ENCODE measurements at places on chromosomes 12 and 14.

DNA sequence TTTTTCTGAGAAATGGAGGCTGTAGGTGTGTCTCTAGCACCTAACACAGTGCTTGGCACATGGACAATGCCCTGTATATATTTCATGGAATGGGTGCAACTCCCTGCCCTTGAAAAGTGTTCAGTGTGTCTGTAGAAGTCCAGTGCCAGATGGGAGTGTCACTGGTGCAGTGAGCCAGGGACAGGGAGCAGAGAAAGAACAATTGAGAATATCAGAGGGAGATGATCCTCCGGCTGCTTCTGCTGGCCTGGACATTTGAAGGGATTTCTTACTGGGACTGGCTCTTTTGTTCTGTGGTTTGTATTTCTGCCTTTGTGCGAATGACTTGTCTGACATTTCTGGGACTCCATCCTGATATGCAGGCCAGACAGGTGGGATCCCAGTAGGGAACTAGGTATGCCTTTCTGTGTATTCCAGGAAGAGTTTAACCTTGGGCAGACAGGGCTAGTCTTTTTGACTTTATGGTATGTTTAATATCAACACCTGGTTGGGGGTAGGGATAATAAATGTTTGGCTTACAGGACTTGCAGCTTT, 328.0 kb downstream of the NRXN3 start:
- DNase-seq = no peak
- H3K27ac ChIP-seq = no peak overlapping the region
- H3K4me3 ChIP-seq = no peak overlapping the region
- H3K27me3 ChIP-seq = no peaks in the 10 kb centered on the region

- no peaks in the 10 kb centered on the region for H3K36me3 ChIP-seq
- no peak overlapping the region for H3K4me3 ChIP-seq
- H3K27ac ChIP-seq = no peak overlapping the region
- H3K27me3 ChIP-seq = no peaks in the 10 kb centered on the region
- no peak for DNase-seq
Observed at GRCh38 chr14:88326352-88327103, 3.5 kb upstream of the KCNK10 start.

DNA sequence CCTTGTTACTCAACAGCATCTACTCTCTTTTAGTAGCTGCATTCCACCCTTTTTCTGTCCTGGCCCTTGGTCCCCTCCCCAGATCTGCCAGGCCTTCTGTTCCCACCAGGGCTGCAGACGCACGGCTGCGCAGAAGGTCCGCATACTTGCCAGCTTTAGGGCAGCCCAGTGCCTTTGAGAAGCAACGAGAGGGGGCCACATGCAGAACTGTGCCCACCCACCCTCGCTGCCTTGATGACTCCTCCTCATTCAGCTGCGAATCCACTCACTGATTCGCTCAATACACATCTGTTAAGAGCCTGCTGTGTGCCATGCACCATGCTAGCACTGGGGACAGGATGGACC, 39.2 kb downstream of the PRIMA1 start:
- no peak overlapping the region for H3K4me3 ChIP-seq
- H3K27ac ChIP-seq = no peak overlapping the region
- peaks cover 19% of the 10 kb centered on the region for H3K4me1 ChIP-seq
- no peaks in the 10 kb centered on the region for H3K27me3 ChIP-seq
- no peaks in the 10 kb centered on the region for H3K36me3 ChIP-seq

DNA sequence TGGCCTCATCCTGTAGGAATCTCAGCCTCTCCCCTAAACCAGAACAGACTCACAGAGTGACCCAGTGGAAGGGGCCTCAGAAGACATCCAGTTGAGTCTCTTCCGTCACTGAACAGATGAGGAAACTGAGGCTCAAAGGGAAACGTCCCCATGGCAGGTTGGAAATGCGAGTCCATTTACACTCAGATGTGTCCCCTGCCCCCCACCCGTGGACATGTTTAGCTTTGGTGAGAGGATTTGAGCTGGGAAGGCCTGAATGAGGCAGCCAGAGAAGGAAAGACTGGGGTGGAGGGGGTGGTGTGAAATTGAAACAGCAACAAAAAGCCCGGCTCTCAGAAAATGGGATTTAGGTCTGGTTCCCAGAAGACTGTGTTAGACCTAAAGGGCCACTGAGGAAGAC, 1.7 kb downstream of the FAIM2 start:
- no peak overlapping the region for H3K4me3 ChIP-seq
- H3K27me3 ChIP-seq = peaks cover 20% of the 10 kb centered on the region
- H3K4me1 ChIP-seq = no peaks in the 10 kb centered on the region
- no peak overlapping the region for H3K27ac ChIP-seq
- DNase-seq = no peak

DNA sequence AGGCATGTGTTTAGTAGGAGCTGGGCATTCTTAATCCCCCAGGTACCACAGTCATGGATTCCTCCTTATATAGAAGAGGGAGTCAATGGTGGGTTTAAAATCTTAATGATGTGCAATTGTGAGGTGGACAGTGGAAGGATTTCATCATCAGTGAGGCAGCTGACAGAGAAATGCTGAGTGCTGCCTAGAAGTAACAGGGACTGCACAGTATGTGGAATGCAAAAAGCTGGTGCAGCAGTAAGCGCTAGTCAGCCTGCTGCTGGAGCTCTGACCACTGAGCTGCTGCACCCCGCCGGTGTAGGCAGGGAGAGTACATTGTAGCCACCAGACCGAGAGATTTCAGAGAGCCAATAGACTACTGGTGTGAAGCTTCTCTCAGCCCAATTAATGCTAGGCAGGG, 80.5 kb upstream of the DACT1 start:
- no peaks in the 10 kb centered on the region for H3K27me3 ChIP-seq
- no peak for DNase-seq
- no peak overlapping the region for H3K4me3 ChIP-seq
- no peaks in the 10 kb centered on the region for H3K36me3 ChIP-seq
- H3K4me1 ChIP-seq = no peaks in the 10 kb centered on the region
- H3K27ac ChIP-seq = no peak overlapping the region

- H3K27ac ChIP-seq = no peak overlapping the region
- peak overlapping the region; percentile 33 for H3K4me3 ChIP-seq
- DNase-seq = no peak
- H3K27me3 ChIP-seq = no peaks in the 10 kb centered on the region
- peaks cover 17% of the 10 kb centered on the region for H3K4me1 ChIP-seq
Observed at GRCh38 chr12:57621497-57622292, 10.5 kb downstream of the ARHGEF25 start.

DNA sequence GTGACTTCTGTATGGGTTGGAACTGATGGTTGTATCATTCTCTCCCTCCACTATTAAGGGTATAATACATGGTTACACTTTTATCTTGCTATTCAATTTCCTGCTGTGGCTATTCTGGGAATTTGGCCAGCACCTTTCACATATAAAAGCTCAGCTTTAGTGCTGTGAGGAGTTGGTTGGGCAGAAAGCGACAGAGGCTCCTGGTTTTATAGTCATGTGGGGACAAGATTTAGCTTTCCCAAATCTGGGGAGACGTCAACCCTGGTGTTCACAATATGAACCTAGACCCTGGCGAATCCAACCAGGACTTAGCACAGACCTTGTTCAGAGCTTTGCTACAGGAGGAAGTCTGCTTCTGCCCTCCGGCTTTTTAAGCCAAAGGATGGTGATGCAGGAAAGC, 36.5 kb downstream of the FOS start:
- peaks cover 27% of the 10 kb centered on the region for H3K4me1 ChIP-seq
- no peak for DNase-seq
- H3K27ac ChIP-seq = no peak overlapping the region
- no peak overlapping the region for H3K4me3 ChIP-seq
- H3K36me3 ChIP-seq = no peaks in the 10 kb centered on the region

GRCh38 chr12:31491241-31491794, 99.6 kb downstream of the DENND5B start:
- H3K4me3 ChIP-seq = no peak overlapping the region
- H3K4me1 ChIP-seq = peaks cover 18% of the 10 kb centered on the region
- no peaks in the 10 kb centered on the region for H3K27me3 ChIP-seq
- peaks cover 4% of the 10 kb centered on the region for H3K36me3 ChIP-seq
- H3K27ac ChIP-seq = no peak overlapping the region

- H3K27ac ChIP-seq = no peak overlapping the region
- H3K4me3 ChIP-seq = no peak overlapping the region
- peaks cover 3% of the 10 kb centered on the region for H3K4me1 ChIP-seq
- peaks cover 20% of the 10 kb centered on the region for H3K36me3 ChIP-seq
Observed at GRCh38 chr14:31201111-31201510, 6.5 kb downstream of the HECTD1 start.

DNA sequence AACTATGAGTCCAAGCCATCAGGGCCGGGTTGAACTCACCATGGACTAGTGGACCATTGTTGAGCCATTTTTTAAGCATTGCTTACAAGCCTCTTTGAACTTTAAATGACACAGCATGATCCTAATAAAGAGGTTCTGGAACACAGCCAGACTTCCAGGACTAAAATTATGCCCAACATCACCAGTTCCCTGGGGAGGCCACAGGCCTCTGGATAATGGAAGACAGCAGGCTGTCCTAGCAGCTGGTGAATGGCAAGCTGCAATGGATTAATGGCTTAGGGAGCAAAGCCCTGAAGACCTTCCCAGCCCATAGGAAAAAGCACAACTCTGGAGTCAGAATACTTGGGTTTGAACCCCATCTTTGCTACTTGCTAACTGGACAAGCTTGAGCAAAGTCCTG, 71.3 kb downstream of the FLRT2 start:
- no peaks in the 10 kb centered on the region for H3K27me3 ChIP-seq
- no peaks in the 10 kb centered on the region for H3K4me1 ChIP-seq
- no peak overlapping the region for H3K27ac ChIP-seq
- H3K36me3 ChIP-seq = no peaks in the 10 kb centered on the region
- no peak overlapping the region for H3K4me3 ChIP-seq

GRCh38 chr12:3107071-3107583, 29.9 kb downstream of the TSPAN9 start:
- peak overlapping the region; percentile 66 for H3K27ac ChIP-seq
- H3K27me3 ChIP-seq = no peaks in the 10 kb centered on the region

DNA sequence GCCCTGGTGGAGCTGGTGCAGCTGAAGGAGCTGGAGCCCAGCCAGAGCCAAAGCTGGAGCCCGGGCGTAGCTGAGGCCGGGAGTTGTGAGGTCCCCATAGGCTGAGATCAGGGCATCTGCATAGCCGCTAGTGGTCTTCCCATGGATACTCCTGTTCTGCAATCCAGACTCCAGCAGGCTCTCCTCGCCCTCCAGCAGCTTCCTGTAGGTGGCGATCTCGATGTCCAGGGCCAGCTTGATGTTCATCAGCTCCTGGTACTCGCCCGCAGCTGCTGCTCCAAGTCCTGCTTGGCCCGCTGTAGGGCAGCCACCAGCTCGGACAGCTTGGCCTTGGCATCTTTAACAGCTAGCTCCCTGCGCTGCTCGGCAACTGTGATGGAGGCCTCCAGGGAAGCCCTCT, 966.1 kb downstream of the FSCB start:
- no peak for DNase-seq
- no peaks in the 10 kb centered on the region for H3K36me3 ChIP-seq
- H3K4me1 ChIP-seq = no peaks in the 10 kb centered on the region
- H3K27me3 ChIP-seq = no peaks in the 10 kb centered on the region

GRCh38 chr14:35821564-35822411, 4.3 kb upstream of the BRMS1L start:
- no peak for DNase-seq
- H3K36me3 ChIP-seq = no peaks in the 10 kb centered on the region
- no peaks in the 10 kb centered on the region for H3K4me1 ChIP-seq
- no peaks in the 10 kb centered on the region for H3K27me3 ChIP-seq

DNA sequence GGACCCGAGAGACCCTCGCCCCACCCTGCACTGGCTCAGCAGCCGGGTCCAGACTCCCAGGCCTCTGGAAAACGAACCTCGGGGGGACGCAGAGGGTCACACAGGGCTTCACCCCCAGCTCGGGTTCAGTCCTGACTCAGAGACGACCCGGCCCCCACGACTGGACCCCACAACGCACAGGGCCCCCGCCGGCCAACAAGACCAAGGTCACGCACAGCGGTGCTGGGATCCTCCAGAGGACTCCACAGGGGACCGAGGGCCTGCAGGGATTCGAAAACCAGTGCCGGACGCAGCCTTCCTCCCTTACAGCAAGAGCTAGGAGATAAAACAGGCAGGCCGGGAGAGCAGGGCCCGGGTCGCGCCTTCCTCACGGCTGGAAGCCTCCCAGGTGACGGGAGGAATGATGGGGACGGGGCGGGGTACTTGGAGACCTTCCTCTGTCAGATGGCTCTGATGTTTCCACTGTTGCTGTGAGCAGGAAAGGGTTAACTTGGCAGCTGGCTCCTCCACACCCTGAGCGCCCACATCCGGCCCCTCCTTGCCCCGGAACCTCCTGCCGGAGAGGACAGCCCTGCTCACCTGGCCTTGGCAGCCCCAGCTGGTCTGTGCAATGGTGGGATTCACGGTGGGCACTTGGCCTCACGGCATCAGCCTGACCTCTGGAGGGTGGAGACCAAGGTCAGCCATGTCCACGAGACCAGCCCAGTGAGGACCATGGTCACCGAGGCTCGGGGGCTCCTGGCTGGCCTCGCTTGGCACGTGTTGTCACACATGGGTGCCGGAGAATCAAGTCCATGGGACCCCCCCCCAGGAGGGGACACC, 46.2 kb downstream of the GALNT9 start:
- no peaks in the 10 kb centered on the region for H3K36me3 ChIP-seq
- H3K4me1 ChIP-seq = peaks cover 11% of the 10 kb centered on the region
- no peak overlapping the region for H3K4me3 ChIP-seq
- DNase-seq = no peak

DNA sequence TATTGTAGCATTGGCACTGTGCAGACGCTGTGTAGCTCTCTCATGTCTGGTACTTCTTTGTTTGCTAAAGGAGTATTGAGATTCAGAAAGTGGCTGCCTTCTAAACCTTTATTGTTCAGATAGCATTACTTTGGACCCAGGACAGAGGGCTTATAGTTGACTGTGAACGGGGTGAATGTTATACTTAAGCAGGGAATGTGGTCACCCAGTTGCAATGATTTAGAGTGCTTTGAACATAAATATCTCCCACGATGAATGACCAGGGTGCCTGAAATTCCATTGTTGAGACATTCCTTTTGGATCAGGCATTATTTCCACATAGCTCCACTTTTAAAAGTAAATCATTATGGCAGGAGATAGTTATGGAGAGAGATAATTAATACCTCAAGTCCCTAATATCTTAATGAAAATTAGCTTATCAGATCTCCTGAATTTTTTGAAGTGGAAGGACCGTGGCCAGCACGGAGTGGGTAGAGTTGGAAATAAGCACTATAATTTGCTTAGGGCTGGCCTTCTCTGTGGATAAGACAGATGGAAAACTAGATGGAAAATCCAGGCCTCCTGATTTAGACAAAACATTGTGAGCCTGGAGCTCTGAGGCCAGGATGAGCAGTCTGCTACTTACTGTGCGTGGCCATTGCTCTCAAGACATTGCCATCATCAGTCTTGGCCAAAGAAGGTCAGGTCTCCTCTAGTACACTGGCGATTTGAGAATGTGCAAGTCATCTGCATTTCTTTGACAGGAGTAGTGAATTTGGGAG, 114.5 kb downstream of the ETV6 start:
- H3K36me3 ChIP-seq = no peaks in the 10 kb centered on the region
- H3K27me3 ChIP-seq = no peaks in the 10 kb centered on the region
- H3K4me1 ChIP-seq = peaks cover 78% of the 10 kb centered on the region
- no peak overlapping the region for H3K4me3 ChIP-seq

GRCh38 chr14:67410313-67410712, 1.7 kb downstream of the PLEK2 start:
- no peaks in the 10 kb centered on the region for H3K27me3 ChIP-seq
- H3K4me1 ChIP-seq = peaks cover 11% of the 10 kb centered on the region
- no peaks in the 10 kb centered on the region for H3K36me3 ChIP-seq
- H3K27ac ChIP-seq = no peak overlapping the region
- DNase-seq = no peak
- no peak overlapping the region for H3K4me3 ChIP-seq

Data from tibial artery (tissue), 4 donors.